ENCODE measurements at places on chromosomes 2 and 18. TPM values are rescaled to one million over a fixed set of nuclear protein-coding genes. Genes with fewer than 3 reads are reported as not detected.

The UGT1A8 gene
- not detected for total RNA-seq

The NGEF gene
- 1.7 TPM for total RNA-seq

The EFHD1 gene
- 30.4 TPM for total RNA-seq

The UGT1A5 gene
- total RNA-seq: not detected

The DSEL gene
- 29.2 TPM for total RNA-seq

The SNED1 gene
- total RNA-seq: 35.0 TPM

The NETO1 gene
- 0.29 TPM for total RNA-seq

The PTPRM gene
- 110 TPM for total RNA-seq

The CLASP1 gene
- total RNA-seq: 98.8 TPM

The TUBB8B gene
- not detected for total RNA-seq

The CFAP53 gene
- total RNA-seq: 1.1 TPM

The VWA3B gene
- total RNA-seq: 0.18 TPM

The DSC3 gene
- 1.6 TPM for total RNA-seq

The RESP18 gene
- not detected for total RNA-seq

The VWC2L gene
- total RNA-seq: 0.35 TPM

The LAMA3 gene
- 2.3 TPM for total RNA-seq

The ALPP gene
- not detected for total RNA-seq

The TWIST2 gene
- total RNA-seq: 10.7 TPM

The CCDC102B gene
- 16.2 TPM for total RNA-seq

The CXCR1 gene
- 1.4 TPM for total RNA-seq

The ID2 gene
- total RNA-seq: 607 TPM

The ZEB2 gene
- total RNA-seq: 240 TPM

The TDRD15 gene
- total RNA-seq: 0.06 TPM

The CSRNP3 gene
- 12.8 TPM for total RNA-seq

The STARD6 gene
- total RNA-seq: not detected

The LRP1B gene
- 2.1 TPM for total RNA-seq

The RNF149 gene
- total RNA-seq: 78.4 TPM

The BCL2 gene
- total RNA-seq: 39.3 TPM

The PLGLB2 gene
- total RNA-seq: 2.6 TPM

The POTEC gene
- total RNA-seq: not detected

All from metanephros (tissue), 2 donors.